ENCODE measurements at places on chromosomes 2 and 18.

GRCh38 chr2:113056521-113056920 lies 2.5 kb upstream of the IL36RN start:
- DNase-seq, result no peak

- no peak for DNase-seq
Observed at GRCh38 chr18:13574355-13574754, 152.0 kb downstream of the FAM210A start.

DNA sequence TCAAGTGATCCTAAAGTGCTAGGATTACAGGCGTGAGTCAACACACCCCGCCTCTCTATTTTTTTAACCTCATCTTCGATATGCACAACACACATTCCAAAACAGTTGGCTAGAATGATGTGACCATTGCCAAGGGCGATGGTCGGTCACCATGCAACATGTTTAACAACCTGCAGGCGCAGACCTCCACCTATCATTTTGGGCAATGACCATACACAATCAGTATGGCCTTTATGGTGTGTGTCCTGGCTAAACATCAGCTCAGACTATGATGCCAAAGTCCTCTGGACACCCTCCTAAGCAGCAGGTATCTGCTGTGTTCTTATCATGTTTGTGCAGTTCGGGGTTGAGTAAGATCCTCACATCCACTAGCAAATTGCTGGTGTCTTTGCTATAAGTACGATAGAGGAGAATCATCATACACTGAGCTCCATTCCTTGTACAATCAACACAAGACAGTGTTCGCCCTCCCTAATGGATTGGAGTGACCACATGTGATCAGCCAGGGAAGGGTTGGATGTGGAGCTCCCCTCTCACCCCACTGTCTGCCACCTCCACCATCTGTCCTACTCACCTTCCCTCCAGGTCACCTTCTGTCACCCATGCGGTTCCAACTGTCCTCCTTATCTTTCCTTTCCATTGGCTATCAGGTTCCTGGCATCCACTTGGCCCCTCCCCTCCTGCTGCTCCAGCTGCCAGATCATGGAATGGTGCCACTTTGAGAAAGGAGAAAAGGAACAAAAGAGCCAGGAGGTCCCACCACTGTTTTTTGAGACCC lies 7.9 kb upstream of the RNF152 start:
- DNase-seq, result no peak

DNA sequence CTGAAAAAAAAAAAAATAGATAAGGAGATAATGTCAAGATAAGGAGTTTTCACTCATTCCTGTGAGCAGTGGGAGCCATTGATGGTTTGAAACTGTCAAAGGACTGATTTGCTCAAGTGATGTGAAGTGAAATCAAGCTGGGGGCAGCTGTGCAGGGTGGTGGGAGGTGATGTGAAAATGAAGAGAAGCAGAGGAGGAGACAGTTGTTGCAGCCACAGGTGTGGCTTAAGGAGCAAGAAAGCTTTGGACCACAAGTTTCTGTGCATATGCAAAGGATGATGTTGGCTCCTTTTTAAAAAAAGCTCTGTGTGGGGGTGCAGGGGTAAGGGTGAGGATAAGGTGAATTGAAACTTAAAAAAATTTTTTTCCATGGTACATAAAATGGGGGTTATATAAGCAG lies 8.3 kb downstream of the EFR3B start:
- DNase-seq, result no peak

- no peak for DNase-seq
Observed at GRCh38 chr2:35374845-35375244, 980.7 kb upstream of the CRIM1 start.

DNA sequence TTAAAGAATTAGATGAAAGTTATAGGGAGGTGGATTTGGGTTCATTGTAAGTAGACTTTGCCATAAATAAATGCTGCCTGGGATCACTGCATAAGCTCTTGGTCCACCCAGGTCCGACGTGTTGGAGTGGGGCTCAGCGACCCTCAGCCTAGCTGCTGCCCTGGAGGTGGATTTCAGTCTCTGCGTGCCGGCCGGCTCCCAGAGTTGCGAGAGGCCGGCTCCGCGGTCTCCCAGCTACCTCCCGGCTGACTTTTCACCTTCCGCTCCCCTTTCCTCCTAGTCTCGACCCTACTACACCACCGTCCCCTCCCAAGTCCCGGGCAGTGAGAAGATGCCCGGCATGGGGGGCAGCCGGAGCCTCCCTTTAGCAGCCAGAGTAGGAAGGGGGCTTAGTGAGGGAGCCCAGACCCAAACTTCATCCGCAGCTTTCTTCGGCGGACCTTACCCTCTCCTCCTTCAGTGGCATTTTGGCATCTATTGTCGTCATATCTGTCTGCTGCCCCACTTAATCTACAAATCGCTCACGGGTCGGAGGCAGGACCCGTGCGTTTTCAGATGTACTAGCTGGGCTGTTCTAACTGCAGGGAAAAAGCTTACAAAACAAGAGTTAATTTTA lies 8.1 kb downstream of the EMX1 start:
- no peak for DNase-seq

DNA sequence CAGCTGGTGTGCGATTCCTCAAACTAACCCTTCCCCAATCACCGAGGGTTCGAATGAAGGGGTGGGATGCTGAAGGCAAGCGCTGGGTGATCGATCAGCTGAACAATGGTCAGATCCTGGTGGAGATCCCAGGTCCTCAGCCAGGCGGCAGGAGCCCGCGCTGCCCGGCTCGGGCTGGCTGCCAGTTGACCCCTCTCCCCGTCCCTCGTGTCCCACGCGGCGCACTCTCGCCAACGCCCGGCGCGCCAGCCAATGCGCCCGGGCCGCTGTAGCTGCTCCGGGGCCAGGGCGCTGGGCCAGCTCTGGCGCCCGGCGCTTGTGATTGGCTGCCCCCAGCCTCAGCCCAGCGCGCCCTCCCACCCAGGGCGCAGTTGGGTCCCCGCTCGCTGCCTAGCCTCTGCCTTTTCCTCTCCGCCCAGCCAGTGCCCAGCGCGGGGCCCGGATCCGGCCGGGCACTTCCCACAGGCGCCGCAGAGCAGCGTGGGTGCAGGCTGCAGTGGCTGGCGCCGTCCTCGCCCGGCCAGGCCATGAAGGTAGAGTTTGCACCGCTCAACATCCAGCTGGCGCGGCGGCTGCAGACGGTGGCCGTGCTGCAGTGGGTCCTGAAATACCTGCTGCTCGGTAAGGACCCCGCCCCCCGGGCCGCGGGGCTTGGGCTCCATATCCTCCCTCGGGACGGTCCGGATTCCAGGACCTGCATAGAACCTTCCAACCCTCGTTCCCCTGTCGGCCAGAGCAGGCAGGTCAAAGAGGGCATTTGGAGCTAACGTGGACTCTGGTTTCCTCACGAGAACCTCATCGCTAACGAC lies at the start of gene MOGAT1:
TSS of gene MOGAT1 (plus strand) at position 400 of the 809 bp plus-strand sequence. CDS start at position 528, 128 bp downstream.
- no peak for DNase-seq

- DNase-seq, result no peak
Observed at GRCh38 chr2:235951493-235951892, 216.7 kb downstream of the GBX2 start.

Measured in CD4-positive, alpha-beta T cell treated with Interleukin-15 for 4 hours (primary cell).